ENCODE measurements at places on chromosomes 7 and 10. TPM values are rescaled to one million over a fixed set of nuclear protein-coding genes. Genes with fewer than 3 reads are reported as not detected.

The SPACDR gene
- 0.33 TPM for total RNA-seq

The MSMB gene
- total RNA-seq: not detected

The CYP17A1 gene
- total RNA-seq: 1.0 TPM

GRCh38 chr10:102001435-102002068 lies 54.4 kb downstream of the ARMH3 start:
- H3K27ac ChIP-seq: no peak overlapping the region
- DNase-seq: no peak
- H3K27me3 ChIP-seq: no peaks in the 10 kb centered on the region
- no peak overlapping the region for H3K4me3 ChIP-seq

GRCh38 chr7:125468855-125469174 lies 539.2 kb upstream of the POT1 start:
- no peaks in the 10 kb centered on the region for H3K27me3 ChIP-seq
- H3K36me3 ChIP-seq: no peaks in the 10 kb centered on the region
- no peaks in the 10 kb centered on the region for H3K4me1 ChIP-seq
- H3K4me3 ChIP-seq: no peak overlapping the region

- peaks cover 2% of the 10 kb centered on the region for H3K36me3 ChIP-seq
- peaks cover 9% of the 10 kb centered on the region for H3K4me1 ChIP-seq
- DNase-seq: no peak
- no peak overlapping the region for H3K27ac ChIP-seq
- no peak overlapping the region for H3K4me3 ChIP-seq
- H3K27me3 ChIP-seq: no peaks in the 10 kb centered on the region
Observed at GRCh38 chr7:150326657-150327268, 3.4 kb upstream of the ACTR3C start.

DNA sequence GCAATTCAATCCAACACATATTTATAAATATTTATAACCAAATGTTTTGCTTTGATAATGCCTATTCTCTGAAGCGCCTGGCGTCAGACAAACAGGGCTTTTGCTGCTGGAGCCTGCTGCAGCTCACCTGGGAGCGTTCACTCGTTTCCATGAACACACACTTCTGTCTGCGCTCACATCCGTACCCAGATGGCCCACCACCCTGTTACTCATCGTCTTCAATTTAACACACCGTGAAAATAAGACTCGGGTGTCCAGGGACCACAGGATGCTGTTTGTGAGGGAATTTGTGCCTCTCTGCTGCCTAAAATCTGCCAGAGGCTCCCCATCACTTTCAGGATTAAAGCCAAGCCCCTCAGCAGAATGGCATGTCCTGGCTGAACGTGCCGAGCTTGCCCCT lies 74.1 kb downstream of the SLIT1 start:
- no peak overlapping the region for H3K4me3 ChIP-seq
- H3K27ac ChIP-seq: no peak overlapping the region
- no peaks in the 10 kb centered on the region for H3K36me3 ChIP-seq
- no peaks in the 10 kb centered on the region for H3K27me3 ChIP-seq

GRCh38 chr10:29030900-29031299 lies 258.0 kb upstream of the LYZL1 start:
- no peaks in the 10 kb centered on the region for H3K27me3 ChIP-seq
- DNase-seq: no peak
- H3K27ac ChIP-seq: no peak overlapping the region
- H3K4me3 ChIP-seq: no peak overlapping the region
- no peaks in the 10 kb centered on the region for H3K4me1 ChIP-seq
- no peaks in the 10 kb centered on the region for H3K36me3 ChIP-seq

All from liver (tissue), 10 donors.